Astrocyte (in vitro differentiated cells and primary cell): ENCODE measurements at places on chromosomes 11 and 22. TPM values are rescaled to one million over a fixed set of nuclear protein-coding genes. Genes with fewer than 3 reads are reported as not detected.
A peak's percentile ranks its signal among the peaks of the same experiment; 100 is the strongest.

GRCh38 chr22:30868663-30869385 lies 99.8 kb downstream of the MORC2 start:
- peak; percentile 43 for DNase-seq

- DNase-seq: no peak
These were observed 67.8 kb downstream of the FAM168A start for GRCh38 chr11:73530109-73530508.

GRCh38 chr11:90355200-90355599 lies 132.4 kb upstream of the CHORDC1 start:
- no peak for DNase-seq

DNA sequence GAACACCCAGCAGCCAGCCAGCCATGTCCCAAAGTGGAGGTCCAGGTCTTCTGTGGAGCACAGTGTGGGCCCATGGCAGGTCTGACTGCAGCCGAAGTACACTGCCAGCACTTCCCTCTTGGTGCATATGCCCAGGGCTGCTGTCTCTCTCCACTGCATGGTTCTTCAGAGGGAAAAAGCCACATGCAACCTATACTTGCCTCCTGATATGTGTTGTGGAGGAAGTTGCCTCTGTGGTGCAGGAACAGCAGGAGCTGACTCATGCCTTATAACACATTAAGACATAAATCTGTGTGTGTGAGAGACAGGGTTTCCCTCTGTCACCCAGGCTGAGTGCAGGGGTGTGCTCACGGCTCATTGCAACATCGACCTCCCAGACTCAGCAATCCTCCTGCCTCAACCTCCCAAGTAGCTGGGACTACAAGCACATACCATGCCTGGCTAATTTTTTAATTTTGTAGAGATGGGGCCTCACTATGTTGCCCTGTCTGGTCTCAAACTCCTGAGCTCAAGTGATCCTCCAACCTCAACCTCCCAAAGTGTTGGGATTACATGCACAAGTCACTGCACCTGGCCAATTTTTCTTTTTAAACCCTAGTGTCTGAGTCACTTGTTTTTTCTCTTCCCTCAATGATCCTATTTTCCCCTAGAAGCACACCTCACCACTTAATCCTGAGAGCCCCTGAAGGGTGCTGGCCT lies 98.8 kb downstream of the MPPED2 start:
- no peak for DNase-seq

GRCh38 chr11:45051621-45052020 lies 94.8 kb upstream of the PRDM11 start:
- DNase-seq: no peak

- no peak for DNase-seq
These were observed 14.1 kb upstream of the CALCB start for GRCh38 chr11:15059132-15059915.

DNA sequence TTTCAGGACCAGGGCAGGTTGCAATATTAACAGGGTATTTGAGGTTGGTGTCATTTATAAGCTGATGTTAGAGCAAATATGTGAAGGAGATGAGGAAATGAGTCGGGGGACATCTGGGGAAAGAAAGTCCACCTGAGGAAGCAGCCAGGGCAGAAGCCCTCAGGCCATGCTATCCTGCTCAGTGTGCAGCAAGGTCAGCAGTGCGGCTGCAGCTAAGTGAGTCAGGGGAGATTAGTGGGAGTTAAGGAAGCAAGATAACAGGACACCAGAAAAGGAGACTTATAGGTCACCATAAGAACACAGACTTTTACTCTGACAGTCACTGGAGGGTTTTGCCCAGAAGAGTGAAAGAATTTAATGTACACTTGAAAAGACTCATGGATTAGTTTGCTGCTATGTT lies 468.9 kb downstream of the NTM start:
- DNase-seq: no peak

- DNase-seq: no peak
These were observed 13.8 kb downstream of the CHRDL2 start for GRCh38 chr11:74717221-74717969.

- DNase-seq: no peak
These were observed 9.5 kb upstream of the LTO1 start for GRCh38 chr11:69684651-69685050.

DNA sequence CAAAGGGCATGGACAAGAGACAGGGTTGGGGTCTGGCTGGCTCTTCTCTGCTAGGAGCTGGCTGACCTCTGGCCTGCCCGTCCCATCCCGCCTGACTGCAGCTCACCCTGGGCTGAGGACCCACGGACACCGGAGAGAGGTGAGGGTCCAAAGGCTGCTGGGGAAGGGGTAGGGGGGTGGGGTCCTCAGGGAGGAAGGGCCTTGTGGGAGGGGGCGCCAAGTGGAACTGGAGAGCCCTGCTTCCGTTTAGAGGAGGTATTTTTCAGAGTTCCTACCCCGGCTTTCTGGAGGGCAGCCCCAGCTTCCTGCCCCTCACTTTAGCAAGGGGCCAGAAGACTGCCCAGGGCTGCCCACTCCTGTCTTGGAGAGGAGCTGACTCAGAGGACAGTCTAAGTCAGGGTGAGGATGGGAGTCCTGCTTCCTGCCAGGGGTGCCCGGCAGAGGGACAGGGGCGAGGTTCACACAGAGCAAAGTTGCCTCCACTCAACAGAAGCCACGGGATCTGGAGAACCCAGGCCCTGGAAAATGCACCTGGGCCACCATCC lies 7.1 kb downstream of the LARGE2 start:
- DNase-seq: no peak

DNA sequence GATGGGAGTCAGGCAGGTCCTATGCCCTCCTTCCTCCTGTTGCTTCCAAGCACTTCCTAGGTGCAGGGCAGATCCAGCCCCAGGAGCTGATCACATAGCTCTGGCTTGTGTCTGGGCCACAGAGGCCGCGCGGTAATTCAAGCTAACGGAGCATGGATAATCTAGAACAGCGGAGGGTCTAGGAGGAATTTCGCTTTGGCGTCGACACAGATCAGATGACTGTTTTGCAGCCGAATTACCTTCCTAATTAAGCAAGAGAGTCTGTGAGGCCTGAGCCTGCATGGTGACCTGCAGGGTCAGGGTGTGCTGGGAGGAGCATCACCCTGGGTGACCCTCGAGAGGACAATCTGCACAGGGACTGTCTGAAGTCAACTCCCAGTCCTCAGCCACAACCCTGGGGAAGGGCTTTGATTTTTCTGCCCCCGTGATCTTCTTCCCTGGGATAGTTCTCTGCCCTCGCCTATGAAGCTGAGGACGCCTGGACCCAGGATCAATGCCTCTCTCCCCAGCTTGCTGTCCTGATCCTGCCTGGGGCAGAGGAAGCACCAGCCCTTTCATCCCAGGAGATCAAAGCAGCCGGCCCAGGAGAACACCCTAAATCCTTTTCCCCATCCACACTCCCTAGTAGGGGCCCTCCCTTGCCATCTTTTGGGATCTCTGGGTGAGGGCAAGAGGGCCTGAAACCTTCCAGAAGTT lies 11.0 kb downstream of the NECTIN1 start:
- peak; percentile 55 for DNase-seq

GRCh38 chr11:113247966-113248365 lies 66.4 kb upstream of the TTC12 start:
- no peak for DNase-seq

- no peak for DNase-seq
These were observed 92.7 kb downstream of the SGSM3 start for GRCh38 chr22:40463017-40463631.

DNA sequence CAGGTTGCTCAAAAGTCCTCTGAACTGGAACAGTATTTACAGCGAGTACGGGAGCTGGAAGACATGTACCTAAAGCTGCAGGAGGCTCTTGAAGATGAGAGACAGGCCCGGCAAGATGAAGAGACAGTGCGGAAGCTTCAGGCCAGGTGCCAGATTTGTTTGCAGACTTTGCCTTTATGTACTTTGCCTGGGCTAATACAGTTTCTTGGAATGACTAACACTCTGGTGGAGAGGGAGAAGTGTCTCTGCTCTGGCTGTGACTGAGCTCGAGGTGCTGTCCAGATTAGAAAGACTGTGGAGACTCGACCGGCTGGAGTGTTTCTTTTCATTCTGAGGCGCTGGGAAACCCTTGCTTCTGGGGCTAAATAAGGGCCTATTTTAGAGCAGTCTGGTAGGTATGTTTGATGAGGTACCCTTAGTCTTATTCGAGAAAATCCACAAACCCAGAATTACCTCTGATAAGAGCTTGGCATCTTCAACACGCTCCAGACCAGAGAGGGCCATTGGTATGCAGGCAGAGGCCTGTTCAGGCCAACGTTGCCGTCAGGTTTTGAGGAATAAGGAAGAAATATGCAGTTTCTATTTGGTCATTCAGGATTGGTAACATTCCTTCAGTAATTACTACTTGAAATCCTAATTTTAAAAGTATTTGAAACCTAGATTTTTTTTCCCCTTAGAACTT lies 76.5 kb downstream of the SWAP70 start:
- DNase-seq: no peak

DNA sequence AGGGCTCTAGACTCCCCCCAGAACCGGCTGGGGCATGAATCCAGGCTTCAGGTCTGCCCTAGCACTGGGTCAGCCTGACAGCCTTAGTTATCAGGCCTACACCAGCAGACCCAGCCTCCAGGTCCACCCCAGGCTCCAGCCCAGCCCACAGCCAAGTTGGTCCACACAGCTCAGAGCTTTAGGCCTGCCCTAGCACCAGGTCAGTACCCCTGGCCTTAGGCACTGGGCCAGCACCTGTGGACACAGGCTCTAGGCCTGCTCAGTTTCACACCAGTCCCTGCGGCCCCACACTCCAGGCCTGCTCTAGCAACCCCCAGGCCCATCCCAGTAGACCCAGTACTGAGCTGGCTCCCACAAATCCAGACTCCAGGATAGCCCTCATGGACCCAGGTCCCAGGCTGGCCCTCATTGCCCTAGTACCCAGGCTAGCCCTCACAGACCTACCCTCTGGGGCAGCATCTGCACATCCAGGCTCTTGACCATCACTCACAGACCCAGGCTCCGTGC lies 52.7 kb downstream of the CLPB start:
- no peak for DNase-seq

DNA sequence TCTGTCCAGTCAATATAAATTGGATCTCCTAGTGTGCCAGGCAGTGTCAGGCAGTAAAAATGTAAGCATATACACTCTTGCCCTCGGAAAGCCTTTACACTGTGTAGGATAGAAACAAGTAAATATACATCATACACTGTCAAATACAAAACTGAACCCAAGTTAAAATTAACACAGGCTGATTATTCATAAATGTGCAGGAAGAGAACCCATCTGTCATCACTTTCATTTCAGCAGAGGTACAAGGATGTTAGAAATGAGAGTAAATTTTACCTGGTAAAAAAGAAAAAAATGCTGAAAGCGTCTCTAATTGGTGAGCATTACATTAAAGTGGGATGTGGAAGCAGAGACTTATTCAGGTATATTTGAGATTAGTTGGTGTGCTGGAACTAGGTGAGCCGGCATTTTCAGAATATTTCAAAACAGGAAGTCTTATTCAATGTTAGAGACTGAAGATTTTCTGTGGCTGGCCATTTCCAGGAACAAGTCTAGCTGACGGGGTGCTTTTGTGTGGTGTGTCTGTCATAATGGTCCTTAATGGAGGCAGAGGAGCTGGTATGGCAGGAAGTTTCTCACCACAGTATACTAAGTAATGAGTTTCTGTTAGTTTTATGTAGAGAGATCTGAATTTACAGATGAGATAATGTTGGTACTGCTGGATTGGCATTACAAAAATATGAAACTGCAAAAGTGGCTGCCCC lies 192.6 kb downstream of the CASP12 start:
- peak; percentile 38 for DNase-seq

DNA sequence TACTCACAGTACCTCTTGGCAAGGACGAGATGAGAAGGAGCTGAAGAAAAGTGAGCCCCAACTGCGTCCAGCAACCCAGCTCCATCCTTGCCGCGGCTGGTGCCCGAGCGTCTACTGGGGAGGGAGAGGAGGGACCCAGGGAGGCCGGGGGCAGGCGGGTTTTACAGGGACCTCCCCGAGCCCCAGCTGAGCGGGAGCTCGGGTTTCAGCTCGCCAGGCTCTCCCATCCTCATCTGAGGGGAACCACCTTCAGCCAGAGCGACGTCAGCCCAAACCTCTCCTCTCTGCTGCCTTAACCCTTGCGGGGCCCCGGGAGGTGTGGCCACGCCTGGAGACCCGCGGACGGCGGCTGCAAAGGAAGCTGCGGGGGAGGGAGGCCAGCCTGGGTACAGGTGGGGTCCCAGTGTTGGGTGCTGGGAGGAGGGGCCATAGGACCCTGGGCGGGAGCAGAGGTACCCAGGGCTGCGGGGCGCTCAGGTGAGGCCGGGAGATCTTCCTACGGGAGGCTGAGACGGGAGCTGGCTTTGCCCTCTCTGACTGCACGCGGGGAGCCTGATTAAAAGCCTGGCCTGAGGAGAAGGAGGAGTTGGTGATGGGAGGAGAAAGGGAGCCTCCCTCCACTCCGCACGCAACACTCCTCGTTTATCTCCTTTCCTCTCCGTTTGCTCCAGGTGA lies at the start of gene PAMR1:
PAMR1 (minus strand) TSS at position 116 of the 675 bp plus-strand sequence; CDS start at position 85, 31 bp downstream.
- peak; percentile 63 for DNase-seq

DNA sequence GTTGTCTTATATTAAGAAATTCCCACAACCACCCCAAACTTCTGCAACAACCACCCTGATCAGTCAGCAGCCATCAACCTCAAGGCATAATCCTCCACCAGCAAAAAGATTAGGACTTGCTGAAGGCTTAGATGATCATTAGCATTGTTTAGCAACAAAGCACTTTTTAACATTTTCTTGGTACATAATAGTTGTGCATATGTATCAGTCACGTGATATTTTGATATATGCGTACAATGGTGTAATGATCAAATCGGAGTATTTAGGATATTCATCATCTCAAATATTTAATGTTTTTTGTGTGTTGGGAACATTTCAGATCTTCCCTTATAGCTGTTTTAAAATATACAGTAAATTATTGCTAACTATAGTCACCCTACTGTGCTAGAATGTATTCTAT lies 73.5 kb upstream of the API5 start:
- DNase-seq: no peak

DNA sequence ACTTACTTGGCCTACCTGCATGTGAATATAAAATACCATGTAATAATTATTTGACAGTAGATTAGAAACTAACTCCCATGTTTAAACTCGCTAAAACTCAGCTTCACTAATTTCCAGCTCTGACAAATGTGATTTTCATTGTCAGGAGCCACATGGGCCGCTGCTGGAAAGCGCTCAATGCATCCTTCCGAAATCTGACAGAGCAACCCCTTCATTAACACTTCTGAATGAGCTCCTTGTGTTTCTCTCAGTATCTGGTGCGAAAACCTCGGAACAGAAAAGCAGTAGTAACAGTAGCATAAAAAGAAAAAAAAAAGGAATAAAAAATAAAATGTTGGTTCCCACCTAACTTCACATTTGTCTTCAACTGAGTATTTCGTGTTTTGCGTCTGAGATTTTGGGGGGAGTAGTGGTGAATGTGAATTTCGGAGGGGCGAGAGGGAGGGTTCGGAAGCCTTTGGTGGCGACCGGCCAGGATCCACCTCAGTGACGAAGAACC lies 710 bp downstream of the MTCH2 start:
- DNase-seq: no peak

DNA sequence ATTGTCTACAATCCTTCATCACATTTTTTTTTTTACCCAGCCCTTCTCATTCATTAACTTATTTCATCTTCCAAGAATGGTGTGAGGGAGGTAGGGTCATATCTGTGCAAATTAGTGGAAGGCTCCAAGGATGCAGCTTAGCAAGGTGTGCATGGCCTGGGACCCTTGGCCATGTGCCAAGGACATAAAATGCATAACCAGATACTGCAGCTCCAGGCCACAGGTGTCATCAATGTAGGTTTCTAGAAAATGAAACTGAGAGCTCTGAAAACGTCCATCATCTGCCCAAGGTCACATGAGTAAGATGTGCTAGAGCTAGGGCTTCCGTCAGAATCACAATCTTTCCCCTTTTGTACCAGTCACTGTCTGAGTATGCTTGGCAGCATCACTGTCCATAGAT lies 29.8 kb downstream of the ANKK1 start:
- no peak for DNase-seq

INPPL1 gene
- total RNA-seq: 274 and 276 TPM in 2 replicates

TRIM49 gene
- 0.24 and 0.32 TPM in 2 replicates for total RNA-seq

CDC42BPG gene
- 2.0 and 4.6 TPM in 2 replicates for total RNA-seq

PNPLA3 gene
- 8.3 and 10.8 TPM in 2 replicates for total RNA-seq

TEAD1 gene
- 141 and 149 TPM in 2 replicates for total RNA-seq
